Cardiac septum (tissue), 1 donor: ENCODE measurements at places on chromosomes 11 and 22. TPM values are rescaled to one million over a fixed set of nuclear protein-coding genes. Genes with fewer than 3 reads are reported as not detected.

DNA sequence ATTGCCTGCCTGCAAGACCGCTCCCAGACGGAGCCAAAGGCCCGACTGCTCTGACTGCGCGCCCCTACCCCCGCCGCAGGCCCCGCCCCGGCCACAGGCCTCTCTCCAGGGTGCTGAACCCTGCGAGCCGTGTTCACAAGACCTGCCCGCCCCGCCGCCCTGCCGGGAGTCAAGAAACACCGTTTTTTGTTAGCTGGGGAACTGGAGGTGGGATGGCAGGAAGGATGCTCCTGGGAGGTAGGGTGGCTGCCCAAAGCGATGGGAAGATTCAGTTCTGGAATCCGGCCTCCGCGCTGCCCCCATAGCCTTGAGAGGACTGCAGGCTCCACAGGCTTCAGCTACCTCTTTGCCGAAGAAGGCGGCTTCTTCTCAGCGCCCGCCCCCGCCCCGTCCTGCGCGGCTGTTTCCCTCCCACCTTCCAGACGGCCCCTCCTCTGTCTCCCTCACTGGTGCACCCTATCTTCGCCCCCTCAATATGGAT, 2.7 kb upstream of the PDE2A start:
- no peak for DNase-seq

- DNase-seq: no peak
Observed at GRCh38 chr22:31291481-31292235, 630 bp downstream of the PIK3IP1 start.

DNA sequence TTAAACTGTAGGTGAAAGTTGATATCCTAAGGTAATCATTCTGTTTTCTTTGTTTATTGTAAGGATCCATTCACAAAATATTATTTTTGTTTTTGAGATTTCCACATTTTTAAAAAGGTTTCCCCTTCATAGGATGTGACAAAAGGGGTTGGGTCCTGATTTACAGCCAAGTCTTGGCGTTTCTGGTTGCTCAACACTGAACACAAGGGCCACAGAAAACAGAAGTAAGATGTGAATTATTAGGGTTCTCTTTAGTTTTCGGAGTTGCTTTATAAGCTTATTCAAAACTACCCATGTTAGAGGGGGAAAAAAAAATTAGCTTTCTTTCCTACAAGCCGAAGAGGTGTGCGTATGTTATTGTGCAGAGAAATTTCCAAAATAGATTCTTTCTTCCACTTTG, 30.0 kb upstream of the FLI1 start:
- DNase-seq: no peak

DNA sequence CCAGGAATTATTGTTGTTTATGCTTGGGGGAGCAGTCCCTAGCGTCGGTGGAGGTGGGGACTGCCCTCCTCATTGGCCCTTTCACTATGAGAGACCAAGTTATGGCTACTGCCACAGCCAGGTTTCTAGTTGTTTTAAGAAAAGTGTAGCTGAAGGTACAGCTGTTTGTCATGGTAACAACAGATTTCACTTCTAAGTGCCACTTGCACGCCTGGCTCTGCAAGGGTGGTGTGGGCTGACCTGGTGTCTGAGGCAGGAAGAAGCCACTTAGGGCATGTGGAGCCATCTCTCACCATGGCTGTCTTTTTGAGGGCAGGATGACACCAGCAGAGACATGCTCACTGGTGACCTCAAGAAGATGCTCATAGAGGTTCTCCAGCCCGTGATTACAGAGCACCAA, 46.3 kb upstream of the MPEG1 start:
- DNase-seq: no peak

GRCh38 chr11:7292922-7293321, 41.2 kb downstream of the SYT9 start:
- DNase-seq: no peak

GRCh38 chr11:19511066-19511412, 201.6 kb upstream of the NAV2 start:
- DNase-seq: no peak

DNA sequence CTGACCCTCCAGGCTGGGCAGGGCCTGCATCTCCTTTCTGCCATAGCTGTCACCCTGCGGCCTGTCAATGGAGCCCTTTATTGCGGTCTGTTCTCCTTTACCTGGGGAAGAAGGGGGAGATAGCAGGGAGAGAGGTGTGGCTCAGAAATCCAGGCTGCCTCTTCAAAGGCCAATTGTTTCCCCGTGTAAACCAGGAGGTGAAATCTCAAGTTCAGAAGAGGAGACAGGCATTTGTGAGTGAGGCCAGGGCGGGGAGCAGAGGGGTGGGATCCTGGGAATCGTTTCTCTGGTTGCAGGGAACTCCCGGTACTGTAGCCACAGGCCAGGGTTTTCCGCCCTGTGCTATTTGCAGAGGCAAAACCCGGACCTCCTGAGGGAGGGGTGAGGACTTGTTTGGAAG, 9.1 kb downstream of the DCPS start:
- no peak for DNase-seq

GRCh38 chr11:83449338-83449913, 163.3 kb upstream of the CCDC90B start:
- DNase-seq: no peak

DNA sequence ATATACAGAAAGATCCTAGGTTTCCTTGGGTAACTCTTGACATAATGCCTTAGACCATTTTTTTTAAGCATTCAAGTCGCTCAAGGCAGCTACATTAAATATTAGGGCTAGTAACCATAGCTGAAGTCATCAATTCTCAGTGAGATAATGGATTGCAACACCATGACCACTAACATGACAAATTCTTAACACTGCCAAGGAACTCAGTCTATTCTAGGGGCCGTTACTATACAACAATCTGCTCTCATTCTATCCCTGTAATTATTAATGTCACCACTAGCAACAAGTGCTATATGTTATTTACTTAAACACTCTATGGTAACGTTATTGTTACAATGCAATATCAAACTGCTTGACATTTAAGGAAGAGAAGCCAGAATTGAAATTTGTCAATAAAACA, 3.2 kb upstream of the STK33 start:
- no peak for DNase-seq

Gene DEUP1
- total RNA-seq: not detected

Gene OSM
- 0.32 TPM for total RNA-seq

Gene FAM118A
- total RNA-seq: 15.6 TPM

Gene FAT3
- total RNA-seq: 9.2 TPM

Gene KRTAP5-2
- not detected for total RNA-seq
